ENCODE measurements at places on chromosomes 1 and 21.

- DNase-seq, result no peak
Observed at GRCh38 chr1:153365696-153366095, 8.0 kb downstream of the S100A9 start.

DNA sequence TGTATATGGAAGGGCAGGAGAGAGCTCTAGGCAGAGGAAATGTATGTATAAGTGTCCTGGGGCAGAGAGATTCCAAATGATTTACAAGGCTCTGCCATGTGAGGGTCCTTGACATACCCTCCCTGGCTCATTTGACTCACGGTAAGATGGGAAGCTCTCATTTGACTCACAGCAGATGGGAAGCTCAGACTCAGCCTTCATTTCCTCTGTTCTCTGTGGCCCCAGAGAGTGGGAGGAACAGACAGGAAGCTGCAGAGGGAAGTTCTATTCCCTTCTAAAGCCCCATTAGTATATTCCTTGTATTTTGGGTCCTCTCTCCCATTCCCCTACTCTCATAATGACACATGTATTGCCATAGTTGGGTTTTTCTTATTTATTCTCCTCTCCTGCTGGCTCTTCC is 44.9 kb downstream of the FOXD2 start:
- DNase-seq, result no peak

- DNase-seq, result no peak
Observed at GRCh38 chr1:177665935-177666334, 303.9 kb downstream of the SEC16B start.

GRCh38 chr1:84208935-84209334 is 64.9 kb downstream of the PRKACB start:
- DNase-seq, result no peak

DNA sequence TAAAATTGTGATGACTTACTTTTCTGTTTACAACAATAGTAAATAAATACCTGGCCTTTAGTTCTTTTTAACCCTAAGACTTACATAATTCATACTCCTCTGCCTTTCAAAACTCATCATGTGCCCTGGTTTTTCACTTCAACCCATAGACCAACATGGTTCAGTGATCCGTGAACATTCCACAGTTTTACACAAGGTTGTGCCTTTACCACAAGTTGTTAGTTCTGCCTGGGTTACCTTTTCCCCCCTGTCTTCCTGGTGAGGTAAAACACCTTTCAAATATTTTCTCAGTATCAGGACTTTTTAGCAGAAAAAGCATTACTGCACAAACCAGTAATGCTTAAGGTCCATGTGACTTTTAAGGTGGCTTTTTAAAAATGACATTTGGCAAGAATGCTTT is 1466.4 kb downstream of the PLA2G4A start:
- DNase-seq, result no peak

DNA sequence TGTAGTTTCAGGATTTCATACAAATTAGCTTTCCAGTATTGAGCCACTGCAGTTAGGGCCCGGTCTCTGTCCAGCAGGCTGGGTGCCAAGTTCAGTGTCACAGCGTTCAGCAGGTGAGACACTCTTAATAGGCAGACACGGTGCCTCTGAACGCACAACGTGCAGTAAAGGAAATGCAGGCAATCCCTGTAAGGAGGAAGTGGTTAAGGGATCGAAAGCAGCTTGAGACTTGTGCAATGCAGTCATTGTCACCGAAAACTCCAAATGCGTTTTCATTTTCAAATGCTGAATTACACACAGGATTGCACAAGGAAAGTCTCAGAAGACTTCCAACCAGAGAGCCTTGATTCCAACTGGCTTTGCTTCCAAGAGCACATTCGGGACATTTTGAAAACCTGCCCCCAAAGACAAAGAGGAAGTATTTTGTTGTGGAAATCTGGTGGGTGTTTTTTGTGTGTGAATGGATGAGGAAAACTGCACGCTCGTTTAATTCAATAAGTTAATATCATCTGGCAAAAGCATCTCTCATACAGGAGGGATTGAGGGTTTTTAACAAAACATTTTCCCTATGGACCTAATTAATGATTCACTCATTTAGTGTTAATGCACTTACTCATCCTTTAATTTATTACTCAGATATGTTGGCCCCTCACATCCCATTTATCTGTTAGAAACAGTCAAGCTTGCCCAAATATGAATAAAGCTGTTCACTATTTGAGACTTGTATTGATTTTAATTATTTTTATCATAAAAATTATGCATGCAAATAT is 61.6 kb downstream of the PTGS2 start:
- DNase-seq, result no peak

DNA sequence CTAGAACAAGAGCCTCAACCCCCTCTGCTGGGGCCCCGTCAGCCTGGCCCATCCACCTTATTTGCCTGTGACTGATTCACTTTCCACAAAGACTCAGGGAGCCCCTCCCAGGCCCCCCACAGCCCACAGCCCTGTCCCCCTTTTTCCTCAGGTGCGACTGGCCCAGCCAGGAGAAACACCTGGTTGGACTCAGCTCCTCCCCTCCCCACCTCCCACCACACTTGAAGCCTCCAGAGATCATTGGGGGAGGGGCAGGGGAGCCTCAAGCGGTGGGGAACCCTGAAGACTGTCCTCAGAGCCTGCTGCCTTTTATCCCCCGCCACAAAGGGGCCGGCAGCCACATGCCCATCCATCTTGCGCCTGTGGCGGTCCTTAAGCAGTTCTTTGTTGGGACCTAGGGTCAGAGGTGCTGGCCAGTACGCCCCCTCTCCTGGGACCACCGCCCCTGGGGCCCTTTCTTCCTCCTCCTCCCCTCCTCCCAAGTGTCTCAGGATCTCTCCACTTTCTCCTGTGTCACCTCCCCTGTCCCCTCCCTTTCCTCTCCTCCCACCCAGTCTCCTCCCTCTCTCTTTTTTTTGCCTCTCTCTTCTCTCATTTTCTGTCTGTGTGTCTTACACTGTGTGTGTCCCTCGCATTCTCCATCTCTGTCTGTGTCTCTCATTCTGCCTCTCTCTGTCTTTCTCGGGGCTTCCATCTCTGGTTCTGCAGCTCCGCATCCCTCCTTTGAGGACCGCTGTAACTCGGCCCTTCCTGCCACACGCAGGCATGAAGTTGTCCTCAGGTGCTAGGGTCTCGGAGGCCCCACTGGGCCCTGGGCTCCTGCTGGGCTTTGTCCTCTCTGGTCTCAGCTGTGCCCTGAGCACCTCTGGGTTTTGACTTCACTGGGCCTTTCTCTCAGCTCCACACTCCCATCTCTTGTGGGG is 12.2 kb downstream of the CRABP2 start:
- no peak for DNase-seq

DNA sequence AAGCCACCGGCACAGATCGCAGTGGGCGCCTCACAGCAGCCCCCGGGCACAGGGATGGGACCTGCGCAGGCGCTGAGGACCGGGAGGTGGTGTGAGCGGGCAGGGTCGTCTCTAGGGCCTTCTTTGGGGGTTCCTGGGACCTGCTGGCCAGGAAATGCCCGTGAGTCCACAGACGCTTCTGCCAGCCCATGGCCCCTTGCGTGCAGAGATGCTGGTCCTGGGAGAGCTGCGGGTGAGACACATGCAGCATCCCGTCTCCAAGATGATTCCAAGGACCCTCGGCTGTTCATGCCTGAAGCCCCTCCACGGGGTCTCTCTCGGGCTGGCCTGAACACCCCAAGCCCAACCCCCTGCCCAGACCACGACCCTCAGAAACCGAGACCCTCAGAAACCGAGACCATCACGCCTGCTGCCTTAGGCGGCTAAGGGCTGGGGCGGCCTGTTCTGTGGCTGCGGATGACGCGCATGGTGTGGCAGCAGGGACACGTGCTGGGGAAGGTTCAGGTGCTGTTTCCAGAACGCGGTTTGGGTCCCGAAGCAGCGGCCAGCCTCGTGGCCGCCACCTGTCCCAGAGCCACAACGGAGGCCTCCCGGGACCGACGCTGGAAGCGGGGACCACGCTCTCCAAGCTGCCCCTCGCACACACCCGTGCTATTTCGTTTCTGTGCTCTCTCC is 23.0 kb downstream of the CFAP74 start:
- no peak for DNase-seq

GRCh38 chr1:156832434-156832833 is 15.8 kb upstream of the SH2D2A start:
- DNase-seq, result no peak

GRCh38 chr1:58231204-58231603 is 315.3 kb downstream of the OMA1 start:
- no peak for DNase-seq

DNA sequence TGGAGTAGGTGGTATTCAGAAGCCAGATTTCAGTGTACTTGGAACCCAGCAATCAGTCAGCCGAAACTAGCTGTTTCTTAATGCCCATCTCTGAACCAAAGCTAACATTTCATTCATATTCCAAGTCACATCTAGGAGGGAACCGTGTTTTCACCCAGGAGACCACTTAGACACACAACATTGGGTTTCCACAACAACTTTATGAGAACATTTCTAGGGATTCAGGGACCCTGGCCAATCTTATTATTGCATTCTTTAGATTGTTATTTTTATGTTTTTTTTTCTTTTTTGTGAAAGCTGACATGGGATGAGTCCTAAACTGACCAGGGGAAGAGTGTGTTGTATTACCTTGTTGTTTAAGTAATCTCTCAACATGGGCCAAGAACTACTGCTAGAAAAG is 72.5 kb upstream of the KIAA0040 start:
- no peak for DNase-seq

DNA sequence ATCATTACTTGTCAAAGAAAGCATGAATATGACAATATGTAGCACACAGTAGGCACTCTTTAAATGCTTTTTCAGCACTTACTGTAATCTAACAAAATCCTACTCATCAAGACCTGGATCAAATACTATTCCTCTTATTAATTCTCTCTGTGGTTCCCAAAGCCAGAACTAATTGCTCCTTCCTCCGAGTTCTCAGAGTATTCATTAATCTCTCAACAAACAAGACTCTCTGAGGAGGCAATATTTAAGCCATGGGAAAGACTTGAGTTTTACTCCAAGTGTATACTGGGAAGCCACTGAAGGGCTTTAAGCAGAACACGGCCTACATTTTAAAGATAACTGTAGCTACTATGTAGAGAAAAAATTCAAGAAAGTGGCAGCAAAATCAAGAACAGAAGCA is 79.7 kb downstream of the ENAH start:
- no peak for DNase-seq

- no peak for DNase-seq
Observed at GRCh38 chr1:182035097-182035770, 26.3 kb downstream of the ZNF648 start.

DNA sequence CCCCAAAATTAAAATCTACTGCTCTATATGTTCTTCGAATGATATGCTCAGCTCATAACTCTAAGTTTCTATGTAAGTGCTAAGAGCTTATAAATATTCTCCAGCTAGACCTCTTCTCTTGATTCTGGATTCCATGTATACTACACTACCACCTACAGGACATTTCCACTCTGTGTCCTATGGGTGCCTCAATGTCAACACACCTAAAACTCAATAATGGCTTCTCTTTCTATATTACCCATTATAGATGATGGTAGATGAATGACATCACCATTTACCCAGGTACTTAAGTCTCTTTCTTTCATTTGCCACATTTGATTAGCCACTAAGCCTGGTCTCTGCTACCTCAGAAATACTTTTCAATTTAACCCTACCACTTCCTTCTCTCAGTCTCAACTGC is 41.3 kb downstream of the TBX19 start:
- DNase-seq, result no peak
